ENCODE measurements at places on chromosomes 3 and 15.

DNA sequence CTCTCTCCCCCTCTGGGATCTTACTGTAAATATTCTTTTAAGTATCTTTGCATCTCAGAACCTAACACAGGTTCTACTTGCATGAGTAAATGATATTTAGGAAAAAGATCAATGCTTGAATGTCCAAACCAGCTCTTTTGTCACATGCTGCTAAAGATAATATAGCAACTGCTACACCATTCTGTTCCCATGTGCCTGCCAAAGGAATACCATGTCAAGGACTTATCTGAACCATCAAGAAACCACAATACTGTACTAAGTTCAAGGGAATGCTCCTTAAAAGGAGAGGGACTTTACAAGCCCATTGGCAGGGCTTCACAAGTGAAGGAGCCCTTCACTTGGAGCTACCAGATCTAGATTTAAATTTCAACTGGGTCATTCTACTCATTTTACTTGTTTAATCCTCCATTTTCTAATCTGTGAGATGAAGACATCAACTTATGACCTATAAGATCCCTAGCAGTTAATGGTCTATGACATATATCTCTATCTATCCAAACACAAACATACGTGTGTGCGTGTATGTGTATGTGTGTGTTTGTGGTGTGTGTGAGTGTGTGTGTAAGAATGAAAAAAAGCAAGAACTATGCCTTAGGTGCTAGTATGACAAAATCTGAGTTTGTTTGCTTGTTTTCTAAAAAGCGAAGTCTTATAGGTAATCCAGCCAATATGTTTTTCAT lies 13.0 kb upstream of the SEC62 start:
- no peak for DNase-seq

DNA sequence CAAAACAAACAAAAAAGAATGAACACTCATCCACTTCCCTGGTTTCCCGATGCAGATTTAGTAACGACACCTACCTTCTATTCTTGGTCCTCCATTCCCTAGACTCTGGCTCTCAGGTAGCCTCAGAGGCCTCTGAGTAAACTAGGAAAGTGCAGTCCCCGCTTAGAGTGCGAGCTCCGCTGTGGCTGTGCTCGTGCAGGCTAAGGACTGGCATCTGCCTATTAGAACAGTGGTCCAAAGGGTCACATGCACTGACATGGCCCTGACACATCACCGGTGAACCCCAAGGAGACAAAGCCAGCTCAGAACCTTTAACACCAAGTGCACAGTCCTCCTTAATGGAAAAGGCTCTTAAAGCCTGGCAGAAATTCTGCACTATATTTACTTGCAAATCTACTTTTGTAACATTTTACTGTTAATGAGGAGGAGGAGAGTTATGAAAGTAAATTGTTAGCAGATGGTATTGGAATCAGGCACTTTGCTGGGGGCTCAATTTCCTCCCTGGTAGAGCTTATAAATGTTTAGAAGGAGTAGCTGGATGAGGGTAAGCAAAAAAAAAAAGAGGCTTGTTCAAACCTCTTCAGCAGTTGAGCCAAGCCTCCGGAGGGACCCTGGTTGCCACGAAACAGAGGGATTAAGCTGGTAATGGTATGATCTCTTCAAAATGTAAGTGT lies 31.1 kb downstream of the VGLL4 start:
- DNase-seq: no peak

DNA sequence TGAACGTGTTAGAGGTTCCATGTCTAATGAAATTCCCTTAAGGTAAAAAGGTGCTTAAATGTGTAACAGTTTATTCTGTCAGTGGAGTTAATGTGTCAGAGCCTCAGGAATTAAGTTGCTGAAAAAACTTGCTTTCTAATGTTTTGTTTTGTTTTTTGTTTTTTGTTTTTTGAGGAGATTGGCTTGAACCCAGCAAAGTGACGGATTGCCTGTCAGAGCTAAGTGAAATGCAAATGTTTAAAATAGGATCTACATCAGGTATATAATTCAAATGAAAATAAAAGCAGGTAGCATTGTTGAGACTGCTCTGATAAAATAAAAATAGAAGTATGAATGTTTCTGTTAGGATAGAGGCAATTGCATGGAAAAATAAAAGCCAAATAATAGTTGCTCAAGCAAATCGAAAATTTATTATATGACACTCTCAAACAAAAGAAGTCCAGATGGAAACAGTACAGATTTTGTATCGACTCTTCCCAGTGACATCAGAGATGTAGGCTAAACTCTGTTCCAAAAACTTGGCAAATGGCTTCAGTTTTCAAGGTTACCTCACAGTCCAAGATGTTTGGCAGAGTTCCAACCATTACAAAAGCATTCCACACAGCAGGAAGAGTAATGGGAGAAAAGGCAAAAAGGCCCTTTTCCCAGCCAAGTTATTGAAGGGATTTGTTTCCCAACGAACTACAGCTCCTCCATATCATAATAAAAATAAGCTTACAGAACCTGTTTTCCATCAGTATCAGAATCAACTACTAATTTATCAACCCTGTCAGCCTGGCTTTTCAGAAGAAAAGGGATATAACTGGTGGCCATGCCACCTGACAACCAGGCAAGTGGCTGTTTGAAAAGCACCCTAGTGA lies 291.0 kb downstream of the TBL1XR1 start:
- DNase-seq: peak; percentile 42

- DNase-seq: no peak
Observed at GRCh38 chr15:23516866-23517265, 48.6 kb upstream of the MKRN3 start.

GRCh38 chr3:23723930-23724329 lies 81.8 kb upstream of the UBE2E1 start:
- no peak for DNase-seq

GRCh38 chr15:39845582-39845981 lies 62.9 kb upstream of the FSIP1 start:
- DNase-seq: no peak

DNA sequence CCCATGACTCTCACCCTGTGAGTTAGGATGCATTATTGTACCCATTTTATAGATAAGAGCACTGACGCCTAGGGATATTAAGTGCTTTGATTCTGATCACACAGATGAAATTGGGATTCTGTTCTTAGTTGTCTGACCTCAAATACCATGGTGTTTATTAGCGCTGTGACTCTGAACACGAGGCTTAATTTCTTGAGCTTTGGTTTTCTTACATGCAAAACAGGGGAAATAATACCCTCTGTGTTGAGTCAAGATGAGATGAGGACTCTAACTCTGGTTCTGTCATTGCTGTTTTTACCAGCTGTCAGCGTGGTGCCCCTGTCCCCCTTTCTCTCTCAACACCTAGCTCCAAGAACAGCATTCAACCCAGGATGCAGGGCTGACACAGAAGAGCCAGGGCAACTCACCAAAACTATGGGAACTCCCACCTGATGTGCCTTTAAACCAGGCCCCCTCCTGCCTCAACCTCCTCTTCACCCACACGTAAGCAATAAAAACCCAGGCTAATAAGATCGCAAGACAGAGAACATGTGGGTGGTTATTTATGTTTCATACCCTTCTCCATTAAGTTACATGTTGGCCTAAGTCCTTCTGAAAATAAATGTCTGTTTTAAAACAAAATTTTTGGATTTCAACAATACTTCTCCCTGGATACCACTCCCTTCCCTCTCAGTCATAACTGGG lies 100.1 kb upstream of the SPATA12 start:
- DNase-seq: no peak

DNA sequence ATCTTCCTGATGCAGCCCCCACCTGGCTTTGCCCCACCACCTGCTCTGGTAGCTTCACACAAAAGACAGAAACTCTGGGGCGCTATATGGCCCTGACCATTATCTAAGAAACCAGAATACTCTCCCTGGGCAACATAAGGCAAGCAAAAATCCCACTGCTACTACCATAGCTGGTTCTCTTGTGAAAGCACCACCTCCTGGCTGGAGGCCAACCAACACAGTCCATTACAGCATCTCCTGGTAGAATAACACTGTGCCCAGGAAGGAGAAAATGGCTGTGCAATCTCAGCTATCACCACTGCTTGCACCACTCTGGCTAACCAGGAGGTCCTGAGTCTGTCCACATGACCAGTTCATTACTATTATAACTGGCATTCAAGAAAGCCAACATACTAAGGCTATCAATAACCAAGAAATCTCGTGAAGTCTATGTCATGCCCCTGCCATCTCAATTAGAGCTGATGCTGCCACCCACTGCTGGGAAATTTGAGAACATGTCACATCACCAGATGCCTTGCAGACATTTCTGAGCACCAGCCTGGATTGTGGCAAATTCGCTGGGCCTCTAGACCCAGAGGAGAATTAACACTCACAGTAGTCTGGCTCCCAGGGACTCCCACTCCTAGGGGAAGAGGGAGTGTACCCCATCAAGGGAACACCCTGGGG lies 1114.8 kb downstream of the ROBO2 start:
- no peak for DNase-seq

DNA sequence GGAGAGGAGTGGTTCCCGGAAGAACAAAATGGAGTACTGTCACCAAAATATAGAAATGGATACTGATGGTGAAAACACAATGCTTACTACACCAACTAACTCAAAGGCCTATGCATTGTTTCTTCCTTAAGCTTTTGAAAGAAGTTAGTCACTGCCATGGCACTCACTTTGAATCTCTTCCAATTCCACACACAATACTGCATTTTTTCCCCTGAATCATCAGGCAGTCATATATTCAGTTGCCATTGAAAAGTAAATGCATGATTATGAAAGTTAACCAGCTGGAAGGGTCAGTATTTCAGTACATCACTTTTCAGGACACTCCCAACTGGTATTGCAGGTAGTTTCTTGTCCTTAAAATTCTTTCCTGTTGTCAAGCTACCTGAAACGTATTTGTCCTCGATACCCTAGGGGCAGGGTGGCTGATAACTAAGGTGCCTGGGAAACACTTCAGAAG lies 9.0 kb upstream of the LRRFIP2 start:
- DNase-seq: no peak

GRCh38 chr3:98587654-98588053 lies 5.8 kb downstream of the CPOX start:
- DNase-seq: no peak

DNA sequence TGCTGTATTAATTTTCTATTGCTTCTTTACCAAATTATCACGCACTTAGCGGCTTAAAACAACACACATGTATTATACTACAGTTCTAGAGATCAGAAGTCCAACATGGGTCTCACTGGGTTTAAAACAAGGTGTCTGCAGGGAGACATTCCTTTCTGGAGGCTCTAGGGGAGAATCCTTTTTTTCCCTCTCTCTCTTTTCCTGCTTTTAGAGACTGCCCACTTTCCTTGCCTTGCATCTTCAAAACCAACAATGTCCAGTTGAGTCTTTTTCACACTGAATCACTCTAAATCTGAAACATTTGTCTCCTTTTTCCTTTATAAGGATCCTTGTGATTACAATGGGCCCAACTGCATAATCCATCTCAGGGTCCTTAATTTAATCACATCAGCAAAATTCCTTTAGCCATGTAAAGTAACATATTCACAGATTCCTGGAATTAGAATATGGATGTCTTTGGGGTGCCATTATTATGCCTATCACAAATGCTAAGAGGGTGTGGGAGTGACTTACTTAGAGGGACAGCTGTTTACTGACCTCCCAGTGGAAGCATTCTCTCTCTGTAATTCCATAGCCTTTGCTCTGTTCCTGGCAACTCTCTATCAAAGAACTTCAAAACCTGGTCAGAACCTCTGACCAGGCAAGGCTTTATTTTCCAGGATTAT lies 21.8 kb downstream of the CD200 start:
- DNase-seq: no peak

GRCh38 chr15:67945951-67946700 lies 106.3 kb upstream of the RNU6-1 start:
- no peak for DNase-seq

DNA sequence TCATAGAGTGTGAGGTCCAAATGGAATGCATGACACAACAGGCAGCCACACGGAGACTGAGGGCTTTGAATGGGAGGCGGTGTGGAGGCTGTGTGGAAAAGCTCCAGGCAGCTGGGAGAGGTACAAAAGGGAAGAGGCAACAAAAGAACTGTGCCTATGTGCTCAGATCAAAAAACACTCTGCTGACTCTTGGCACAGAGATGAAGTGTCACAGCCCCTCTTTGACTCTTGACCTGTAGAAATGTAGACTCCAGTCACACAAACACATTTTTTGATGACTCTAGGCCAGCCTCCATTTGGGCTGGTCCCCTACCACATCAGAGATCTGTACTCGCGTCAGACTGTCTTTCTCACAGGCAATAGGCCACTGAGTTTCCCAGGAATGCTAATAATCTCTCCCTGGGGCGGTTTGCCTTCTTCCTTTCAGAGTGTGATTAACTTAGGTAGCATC lies 456.0 kb downstream of the TUSC7 start:
- no peak for DNase-seq

GRCh38 chr3:112403103-112403502 lies 70.1 kb downstream of the CD200 start:
- no peak for DNase-seq

- no peak for DNase-seq
Observed at GRCh38 chr15:76338486-76339304, 2.1 kb downstream of the ISL2 start.

GRCh38 chr3:156477323-156477722 lies 77.6 kb downstream of the SSR3 start:
- DNase-seq: no peak

DNA sequence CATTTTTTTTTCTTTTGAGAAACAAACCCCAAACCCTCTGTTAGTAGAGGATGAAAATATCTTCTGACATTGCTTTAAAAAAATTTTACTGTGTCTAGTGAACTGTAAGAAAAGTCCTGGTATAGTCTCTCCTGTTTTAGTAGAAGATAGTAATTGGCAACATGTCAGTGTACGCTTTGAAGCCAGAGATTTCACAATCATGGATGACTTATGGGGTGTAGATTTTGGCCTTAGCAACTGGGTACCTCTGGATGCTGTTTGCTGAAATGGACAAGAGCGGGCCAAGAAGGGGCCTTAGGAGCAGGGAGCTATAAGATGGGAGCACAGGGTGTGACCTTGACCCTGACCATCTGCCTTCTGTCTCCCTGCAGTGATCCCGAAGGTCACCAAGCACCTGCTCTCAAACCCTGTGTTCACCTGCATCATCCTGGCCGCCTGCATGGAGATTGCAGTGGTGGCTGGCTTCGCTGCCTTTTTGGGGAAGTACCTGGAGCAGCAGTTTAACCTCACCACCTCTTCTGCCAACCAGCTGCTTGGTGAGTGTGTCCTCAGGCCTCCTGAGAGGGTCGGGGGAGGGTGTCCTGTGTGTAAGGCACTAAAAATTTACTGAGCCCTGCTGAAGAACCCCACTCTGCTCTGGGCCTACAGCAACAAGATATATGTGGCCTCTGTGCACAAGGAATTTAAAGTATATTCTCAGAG lies 266.7 kb downstream of the SLCO3A1 start:
- DNase-seq: no peak

- DNase-seq: no peak
Observed at GRCh38 chr3:197495499-197495898, 60.3 kb downstream of the BDH1 start.

- no peak for DNase-seq
Observed at GRCh38 chr15:54840621-54841398, 355.9 kb downstream of the RSL24D1 start.

GRCh38 chr3:143171141-143171980 lies 51.8 kb downstream of the CHST2 start:
- DNase-seq: no peak

DNA sequence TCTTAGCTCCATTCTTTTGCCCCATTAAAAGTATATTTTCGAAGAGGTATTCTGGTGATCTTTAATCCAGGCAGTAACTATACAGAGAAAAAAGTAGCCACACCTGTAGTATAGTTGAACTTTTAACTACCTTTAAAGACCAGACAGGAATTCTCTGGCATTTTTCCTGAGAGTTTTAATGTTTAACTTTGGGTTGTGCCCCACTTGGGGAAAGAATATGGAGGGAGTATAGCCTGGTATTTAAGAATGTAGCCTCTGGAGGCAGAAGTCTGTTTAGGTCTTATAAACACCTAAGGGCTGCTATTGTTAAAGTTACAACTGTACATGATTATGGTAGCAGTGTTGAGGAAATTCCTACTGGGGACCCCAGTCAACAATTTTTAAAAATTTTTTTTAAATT lies 19.3 kb downstream of the C3orf85 start:
- DNase-seq: no peak

All from cerebellar cortex (tissue), 1 donor.